ENCODE measurements at places on chromosomes 7 and 10. TPM values are rescaled to one million over a fixed set of nuclear protein-coding genes. Genes with fewer than 3 reads are reported as not detected.

PRLHR gene
- total RNA-seq: not detected

MYL7 gene
- not detected for total RNA-seq

SPDYE8 gene
- total RNA-seq: not detected

SFXN4 gene
- 14.5 TPM for total RNA-seq

FOXI2 gene
- total RNA-seq: not detected

CALML5 gene
- not detected for total RNA-seq

REEP3 gene
- 56.6 TPM for total RNA-seq

SAMD9L gene
- total RNA-seq: 10.5 TPM

PTPN20 gene
- 0.27 TPM for total RNA-seq

HPS6 gene
- total RNA-seq: 18.5 TPM

ADAM22 gene
- 1.4 TPM for total RNA-seq

MAGI2 gene
- total RNA-seq: 5.8 TPM

KRIT1 gene
- total RNA-seq: 32.9 TPM

NME8 gene
- not detected for total RNA-seq

SYNPO2L gene
- not detected for total RNA-seq

ABCC2 gene
- 1.7 TPM for total RNA-seq

BEND7 gene
- total RNA-seq: 31.7 TPM

SEMA4G gene
- 6.0 TPM for total RNA-seq

AGAP9 gene
- total RNA-seq: 14.4 TPM

TRPV6 gene
- not detected for total RNA-seq

CPED1 gene
- total RNA-seq: 0.22 TPM

PAPOLB gene
- 0.07 TPM for total RNA-seq

BMPER gene
- total RNA-seq: 0.32 TPM

COL28A1 gene
- not detected for total RNA-seq

MARVELD1 gene
- 78.3 TPM for total RNA-seq

NPC1L1 gene
- total RNA-seq: not detected

CCL24 gene
- total RNA-seq: not detected

PTPRE gene
- total RNA-seq: 116 TPM

ADIRF gene
- 2.8 TPM for total RNA-seq

POM121 gene
- 46.8 TPM for total RNA-seq

PIK3AP1 gene
- not detected for total RNA-seq

AGBL3 gene
- 3.4 TPM for total RNA-seq

CYP2E1 gene
- not detected for total RNA-seq

TFR2 gene
- total RNA-seq: 0.95 TPM

CC2D2B gene
- 0.53 TPM for total RNA-seq

KLF14 gene
- total RNA-seq: not detected

PILRB gene
- total RNA-seq: 42.5 TPM

OR6B1 gene
- total RNA-seq: not detected

SCIN gene
- total RNA-seq: 0.69 TPM

DEPP1 gene
- total RNA-seq: 318 TPM

SPDYE1 gene
- total RNA-seq: not detected

CCNY gene
- total RNA-seq: 107 TPM

ZNF487 gene
- 3.0 TPM for total RNA-seq

GSDME gene
- total RNA-seq: 21.3 TPM

TRPV5 gene
- total RNA-seq: not detected

CDH23 gene
- not detected for total RNA-seq

SPDYE5 gene
- total RNA-seq: 0.16 TPM

FBXO24 gene
- total RNA-seq: 0.38 TPM

TET1 gene
- 1.5 TPM for total RNA-seq

NPSR1 gene
- total RNA-seq: not detected
